Mesenteric fat pad (tissue), 1 donor: ENCODE measurements at places on chromosomes 11 and 22.

GRCh38 chr11:12069066-12069676 is 41.2 kb upstream of the MICAL2 start:
- no peak for DNase-seq

DNA sequence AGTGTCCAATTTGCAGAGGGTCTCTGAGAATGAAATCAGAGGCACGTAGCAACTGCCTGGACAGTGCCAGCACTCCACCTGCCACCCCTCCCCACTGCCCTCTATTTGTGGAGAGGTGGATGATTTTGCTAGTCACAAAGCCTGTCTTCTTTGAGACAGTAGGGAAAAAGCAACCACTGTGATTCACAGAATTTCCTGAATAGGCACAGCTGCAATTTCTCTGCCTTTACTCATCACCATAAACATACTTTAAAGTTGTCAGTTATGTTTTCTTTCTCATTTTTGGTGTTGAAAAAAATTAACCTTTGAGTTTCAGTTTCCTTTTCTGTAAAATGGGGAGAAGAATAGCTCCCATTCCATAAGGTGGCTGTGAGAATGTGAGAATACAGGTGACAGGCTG is 134.3 kb downstream of the TEAD1 start:
- no peak for DNase-seq

- DNase-seq, result no peak
Observed at GRCh38 chr11:1532606-1533341, 39.3 kb downstream of the DUSP8 start.

DNA sequence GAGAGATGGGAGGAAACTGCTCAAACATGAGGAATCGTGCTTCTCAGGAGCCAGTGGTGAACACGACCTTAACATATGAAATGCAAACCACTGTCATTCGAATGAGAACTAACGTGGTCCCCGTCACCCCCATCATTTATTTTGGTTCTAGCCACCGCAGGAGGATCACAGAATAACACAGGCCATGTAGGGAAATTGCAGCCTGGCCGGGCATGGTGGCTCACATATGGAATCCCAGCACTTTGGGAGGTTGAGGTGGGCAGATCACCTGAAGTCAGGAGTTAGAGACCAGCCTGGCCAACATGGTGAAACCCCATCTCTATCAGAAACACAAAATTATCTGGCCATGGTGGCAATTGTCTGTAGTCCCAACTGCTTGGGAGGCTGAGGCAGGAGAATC is 27.1 kb downstream of the KRTAP5-5 start:
- peak; percentile 41 for DNase-seq

DNA sequence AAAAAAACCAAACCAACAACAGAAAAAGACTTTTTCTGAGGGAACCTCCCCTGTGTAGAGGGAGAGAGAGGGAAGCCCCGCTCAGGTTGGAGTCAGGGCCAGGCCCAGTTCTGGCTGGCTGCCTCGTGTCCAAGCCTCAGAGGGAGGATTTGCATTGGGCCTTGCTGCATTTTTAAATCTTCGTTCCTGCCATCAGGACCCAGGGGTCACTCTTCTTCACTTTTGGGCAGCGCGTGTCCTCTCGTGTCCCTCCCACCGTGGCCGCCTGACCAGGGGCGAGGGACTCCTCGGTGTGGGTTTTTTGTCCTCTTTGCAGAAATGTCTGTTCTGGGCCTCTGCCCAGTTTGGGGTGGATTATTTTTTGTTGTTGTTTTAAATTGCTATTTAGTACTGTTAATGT is 57.9 kb downstream of the LRRC74B start:
- no peak for DNase-seq

GRCh38 chr11:61056571-61056970 is 45.7 kb upstream of the CD5 start:
- peak; percentile 78 for DNase-seq

GRCh38 chr11:96755209-96755608 is 365.4 kb downstream of the JRKL start:
- no peak for DNase-seq

GRCh38 chr11:44067266-44067665 is 1.2 kb downstream of the ACCS start:
- DNase-seq, result no peak

- no peak for DNase-seq
Observed at GRCh38 chr11:73761403-73761945, 600 bp upstream of the RAB6A start.

DNA sequence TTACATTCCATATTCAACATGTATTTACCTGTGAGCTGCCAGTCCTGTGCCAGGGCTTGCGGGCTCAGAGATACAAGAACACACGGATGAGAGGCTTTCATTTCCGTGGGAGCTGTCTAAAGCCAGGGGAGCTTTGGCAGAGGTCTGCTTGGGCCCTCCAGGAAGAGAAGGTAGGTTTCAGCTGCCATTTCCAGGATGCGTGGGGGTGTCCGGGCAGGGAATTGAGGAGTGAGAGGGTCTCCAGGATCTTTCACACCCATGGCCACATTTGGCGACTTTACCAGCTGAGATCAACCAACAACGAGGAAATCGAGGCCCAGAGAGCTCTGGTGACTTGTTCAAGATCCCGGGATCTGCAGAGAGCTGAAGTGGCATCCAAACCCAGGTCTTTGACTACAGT is 119.6 kb downstream of the BUD13 start:
- DNase-seq, result no peak

DNA sequence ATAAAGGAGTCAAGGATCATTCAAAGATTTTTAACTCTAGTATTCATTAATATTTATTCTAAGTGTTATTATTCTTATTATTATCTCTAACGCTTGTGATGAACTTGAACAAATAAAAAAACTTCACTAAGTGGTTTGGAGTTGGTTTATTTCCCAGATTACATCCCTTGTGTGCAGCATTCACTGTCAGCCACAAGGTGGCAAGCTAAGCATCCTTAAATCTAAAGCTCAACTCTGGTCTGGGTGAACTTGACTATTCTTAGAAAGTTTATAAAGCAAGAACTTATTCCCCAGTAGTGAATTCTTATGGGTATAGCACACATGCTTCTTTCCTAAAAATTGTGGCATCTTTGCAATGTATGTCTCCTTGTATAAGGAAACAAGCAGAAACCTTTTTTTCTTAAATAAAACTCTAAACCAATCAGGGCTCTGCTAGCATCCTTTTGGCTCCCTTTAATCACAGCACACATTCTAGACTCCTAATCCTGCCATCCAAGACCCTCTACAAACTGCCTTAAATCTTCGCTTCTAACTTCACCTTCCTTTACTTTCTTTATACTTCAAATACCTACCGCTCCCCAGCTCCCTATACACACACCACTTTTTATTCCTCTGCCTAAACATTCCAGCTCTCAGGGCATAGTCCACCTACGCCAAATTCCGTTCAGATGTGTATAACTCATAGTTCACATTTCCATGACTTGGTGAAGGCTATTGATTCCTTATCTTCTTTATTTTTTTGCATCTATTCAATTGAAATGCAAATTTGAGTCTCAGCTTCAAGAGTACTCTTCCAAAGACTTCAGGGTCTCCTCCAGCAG is 1068.8 kb downstream of the DLG2 start:
- DNase-seq, result no peak

DNA sequence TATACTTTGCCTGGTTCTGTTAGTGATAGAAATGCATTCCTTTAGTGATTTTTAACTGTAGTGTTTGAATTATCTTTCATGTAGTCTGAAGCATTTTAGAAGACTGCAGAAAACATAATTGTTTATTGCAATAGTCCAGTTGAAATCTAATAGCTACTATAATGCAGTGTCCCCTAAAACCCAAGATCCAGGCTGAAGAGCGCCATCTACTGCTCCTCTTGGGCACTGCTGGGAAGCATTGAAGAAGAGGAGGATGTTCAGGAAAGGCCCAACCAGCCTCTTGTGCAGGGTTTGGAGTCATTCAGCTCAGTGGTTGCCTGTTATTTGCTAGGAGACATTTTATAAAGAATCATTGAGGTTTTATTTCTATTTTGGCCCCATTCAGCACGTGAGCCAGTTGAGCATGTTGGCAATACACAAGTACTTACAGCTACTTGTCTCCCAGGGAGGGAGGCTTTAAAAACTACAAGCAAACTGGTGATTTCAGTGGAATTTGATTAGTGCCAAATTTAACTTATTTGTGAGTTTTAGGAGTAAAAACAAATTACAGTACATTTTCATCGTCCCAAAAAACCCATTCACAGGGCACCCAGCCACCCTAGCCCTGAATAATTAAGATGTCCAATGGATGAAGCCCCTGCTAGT is 74.9 kb upstream of the HORMAD2 start:
- DNase-seq, result no peak

- DNase-seq, result peak; percentile 59
Observed at GRCh38 chr11:74011360-74012073, 2.6 kb upstream of the UCP3 start.

DNA sequence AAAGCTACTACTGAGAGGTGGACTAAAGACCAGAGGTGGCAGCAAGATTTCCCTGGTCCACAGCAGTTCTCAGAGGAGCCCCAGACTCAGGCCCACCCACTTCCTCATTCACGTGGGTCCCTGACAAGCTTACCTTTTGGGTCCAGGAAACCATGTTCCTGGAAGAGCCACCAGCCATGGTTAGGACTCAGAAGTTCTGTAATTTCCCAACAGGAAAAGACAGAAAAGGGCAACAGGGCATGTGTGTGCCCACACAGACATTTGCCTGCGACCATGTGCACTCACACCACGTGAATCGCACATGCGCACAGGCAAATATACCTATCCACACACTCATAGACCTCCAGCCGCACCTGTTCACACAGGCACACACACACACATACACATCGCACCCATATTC is 42.9 kb downstream of the LRRC32 start:
- peak; percentile 45 for DNase-seq

DNA sequence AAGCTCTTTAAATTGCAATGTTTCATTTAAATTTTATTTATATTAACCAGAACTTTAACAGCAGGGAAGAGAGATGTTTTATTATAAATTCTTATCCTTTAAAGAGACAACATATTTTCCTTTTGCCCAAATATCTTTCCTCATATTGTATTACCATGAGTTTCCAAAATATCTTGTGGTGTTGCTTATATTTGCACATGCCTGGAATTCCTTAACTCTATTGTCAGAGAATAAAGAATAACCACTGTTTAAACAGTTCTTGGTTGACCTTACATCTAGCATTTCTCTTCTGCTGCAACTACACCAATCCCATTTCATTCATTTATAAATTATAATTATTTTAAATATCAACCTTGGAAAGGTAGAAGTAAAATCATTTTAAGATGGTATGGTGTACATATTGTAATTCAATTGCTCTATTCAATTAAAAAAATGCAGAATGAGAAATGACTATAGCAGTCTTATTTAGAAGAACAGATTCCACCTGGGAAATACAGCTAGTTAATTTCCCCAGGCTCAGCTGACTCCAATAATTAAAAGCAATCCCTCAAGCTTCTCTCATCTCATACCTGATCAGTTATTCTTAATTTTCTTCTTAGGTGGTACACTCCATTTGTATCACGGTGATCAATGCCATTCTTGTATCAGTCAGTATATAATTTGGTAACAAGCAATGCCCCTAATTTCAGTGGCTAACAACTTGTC is 923.3 kb downstream of the KCNA4 start:
- no peak for DNase-seq

- no peak for DNase-seq
Observed at GRCh38 chr11:123303924-123304323, 108.9 kb upstream of the CLMP start.

DNA sequence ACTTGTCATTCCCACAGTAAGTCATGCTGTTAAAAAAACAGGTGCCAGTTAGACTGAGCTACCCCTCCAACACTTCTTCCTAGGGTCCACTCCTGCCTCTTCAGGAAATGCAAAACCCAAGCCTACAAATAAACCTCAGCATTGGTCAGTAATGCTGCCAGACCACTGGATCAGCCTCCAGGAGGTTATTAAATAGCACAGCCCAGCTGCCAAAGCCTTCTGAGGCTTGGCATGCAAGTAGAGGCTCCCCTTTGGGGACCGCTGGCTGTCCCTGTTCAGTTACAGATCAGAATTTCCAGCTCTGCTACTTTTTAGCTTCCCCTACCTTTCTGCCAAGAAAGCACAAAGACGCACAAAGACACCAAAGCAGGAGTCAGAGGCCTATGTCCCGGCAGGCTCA is 33.3 kb downstream of the ABTB2 start:
- no peak for DNase-seq

DNA sequence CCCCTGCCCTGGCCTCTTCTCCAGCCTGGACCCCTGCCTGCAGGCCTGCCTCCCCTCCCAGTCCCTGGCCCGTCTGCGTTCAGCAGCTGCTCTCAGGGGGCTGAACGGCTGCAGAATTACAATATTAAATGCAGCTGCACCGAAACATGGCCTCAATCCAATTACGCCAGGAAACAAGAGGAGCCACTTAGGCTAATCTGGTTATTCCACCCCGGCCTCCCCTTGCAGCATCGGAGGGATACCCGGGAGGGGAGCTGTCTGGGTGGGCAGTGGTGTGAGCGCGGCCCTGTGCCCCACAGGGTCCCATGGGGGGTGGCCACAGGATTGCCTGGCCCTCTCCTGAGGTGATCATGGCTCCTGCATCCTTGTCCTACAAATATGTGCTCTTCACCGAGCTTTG is 42.6 kb downstream of the FLRT1 start:
- DNase-seq, result no peak

- no peak for DNase-seq
Observed at GRCh38 chr11:120978701-120979100, 45.2 kb upstream of the TBCEL start.

- no peak for DNase-seq
Observed at GRCh38 chr11:14499178-14499559, 442 bp downstream of the COPB1 start.

GRCh38 chr11:69400771-69401590 is 80.5 kb upstream of the LINC01488 start:
- DNase-seq, result peak; percentile 71

- no peak for DNase-seq
Observed at GRCh38 chr11:64951529-64951928, 15.8 kb upstream of the GPHA2 start.

DNA sequence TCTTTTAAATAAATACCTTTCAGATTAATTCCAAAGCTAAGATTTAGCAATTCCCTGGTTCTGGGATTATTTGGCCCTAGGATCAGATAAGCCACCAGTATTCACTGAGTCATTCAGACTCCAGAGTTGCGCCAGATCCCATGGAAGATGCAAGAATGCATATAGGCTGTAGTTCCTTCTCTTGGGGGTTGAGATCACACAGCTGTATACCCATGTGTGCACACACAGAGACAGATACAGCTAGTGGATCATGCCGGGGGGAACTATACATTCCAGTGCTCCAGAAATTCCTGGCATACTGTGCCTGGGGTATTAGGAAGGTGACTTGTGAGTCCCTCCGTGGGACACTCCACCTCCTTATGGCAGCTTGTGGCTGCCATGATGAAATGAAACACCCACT is 75.4 kb downstream of the ZBTB16 start:
- no peak for DNase-seq

- DNase-seq, result no peak
Observed at GRCh38 chr11:29324328-29324727, 692.5 kb downstream of the KCNA4 start.

- no peak for DNase-seq
Observed at GRCh38 chr22:45804986-45805325, 133.3 kb downstream of the ATXN10 start.

DNA sequence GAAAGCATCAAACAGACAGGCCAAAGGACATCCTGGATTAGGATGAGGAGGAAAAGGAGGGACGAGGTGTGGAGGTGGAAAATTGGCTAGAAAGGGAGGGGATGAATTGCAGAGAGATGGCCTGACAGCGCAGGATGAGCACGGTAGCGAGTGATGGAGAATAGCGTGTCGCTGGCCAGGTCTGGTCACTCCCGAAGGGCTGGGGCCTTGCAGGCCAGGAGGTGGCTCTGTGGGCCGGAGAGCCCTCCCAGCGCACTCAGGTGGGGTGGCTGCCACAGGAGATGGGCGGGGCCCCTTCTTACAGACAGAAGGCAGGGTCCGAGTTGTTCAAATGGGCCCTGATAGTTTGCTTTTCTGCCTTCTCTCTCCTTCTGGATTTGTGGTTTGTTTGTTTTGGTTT is 37.1 kb upstream of the THY1 start:
- peak; percentile 67 for DNase-seq
